Hypothalamus (tissue), 51 donors: ENCODE measurements at places on chromosomes 4 and X.

GRCh38 chr4:8067945-8068896, 90.4 kb downstream of the ABLIM2 start:
- no peak for DNase-seq

DNA sequence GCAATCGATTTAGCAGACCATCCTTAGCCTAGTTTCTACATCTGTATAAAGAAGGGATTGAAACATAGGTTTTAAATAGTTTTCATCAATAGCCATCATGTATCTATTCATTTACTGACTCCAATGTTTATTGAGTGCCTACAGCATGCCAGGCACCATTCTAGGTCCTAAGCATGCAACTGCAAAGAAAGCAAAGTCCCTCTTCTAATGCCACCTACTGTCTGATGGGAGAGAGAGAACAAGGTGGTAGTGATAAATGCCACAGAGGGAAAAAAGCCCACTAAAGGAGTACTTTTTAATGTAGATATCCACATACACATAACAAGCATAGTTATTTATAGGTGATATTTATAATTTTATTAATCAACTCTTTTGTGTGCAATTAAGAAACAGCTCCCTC, 67.6 kb upstream of the PPARGC1A start:
- no peak for DNase-seq

- DNase-seq, result no peak
Observed at GRCh38 chr4:23058165-23058776, 365.5 kb downstream of the GBA3 start.

DNA sequence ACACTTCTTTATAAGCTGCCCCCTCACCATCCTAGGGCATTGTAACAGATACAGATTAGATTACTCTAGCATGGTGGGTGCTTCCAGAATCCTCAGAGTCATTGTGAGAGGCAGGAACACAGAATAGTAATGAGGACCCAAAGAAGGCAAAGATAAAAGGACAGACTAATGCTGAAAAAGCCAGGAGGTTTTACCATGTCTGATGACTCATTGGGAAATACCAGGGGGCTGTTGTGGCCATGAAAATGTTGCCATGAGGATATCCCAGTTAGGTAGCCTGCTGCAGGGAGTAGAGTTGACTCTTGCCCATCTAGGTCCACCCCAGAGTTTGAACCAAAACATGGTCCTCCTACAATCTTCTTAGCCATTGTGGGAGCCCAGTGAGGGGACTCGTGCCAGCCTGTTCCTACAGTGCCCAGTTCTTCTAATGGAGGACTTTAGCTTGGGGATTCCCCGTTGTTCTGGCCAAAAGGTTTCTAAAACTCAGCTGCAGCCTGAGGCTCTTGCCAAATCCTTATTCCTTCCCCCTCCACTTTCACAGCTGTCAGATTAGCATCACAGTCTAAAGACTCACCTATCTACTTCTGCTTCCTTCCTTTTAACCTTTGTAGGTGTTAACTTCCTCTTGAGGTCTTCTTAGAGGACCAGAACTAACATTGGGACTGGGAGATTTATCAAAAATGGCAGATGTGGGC, 586.0 kb upstream of the AADAT start:
- no peak for DNase-seq

DNA sequence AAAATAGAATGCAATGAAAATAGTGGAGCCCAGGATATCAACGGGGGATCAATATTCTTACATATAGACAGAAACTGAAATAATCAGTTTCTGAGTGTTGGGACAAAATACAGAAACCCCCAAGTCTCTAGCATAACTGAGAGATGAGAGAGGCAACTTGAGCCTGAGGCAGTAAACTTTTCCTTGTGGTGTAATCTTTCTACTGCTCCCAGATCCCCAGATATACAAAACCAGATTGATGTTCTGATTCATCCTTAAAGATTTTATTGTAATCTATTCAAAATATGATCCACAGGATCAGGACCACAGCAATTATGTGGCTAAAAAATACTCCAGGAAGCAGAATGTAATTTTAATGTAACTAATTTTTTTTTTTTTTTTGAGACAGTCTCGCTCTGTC, 2282.6 kb downstream of the ARAP2 start:
- no peak for DNase-seq

- DNase-seq, result no peak
Observed at GRCh38 chr4:16658183-16658582, 240.3 kb downstream of the LDB2 start.

- no peak for DNase-seq
Observed at GRCh38 chrX:40102393-40103381, 4.9 kb upstream of the BCOR start.

DNA sequence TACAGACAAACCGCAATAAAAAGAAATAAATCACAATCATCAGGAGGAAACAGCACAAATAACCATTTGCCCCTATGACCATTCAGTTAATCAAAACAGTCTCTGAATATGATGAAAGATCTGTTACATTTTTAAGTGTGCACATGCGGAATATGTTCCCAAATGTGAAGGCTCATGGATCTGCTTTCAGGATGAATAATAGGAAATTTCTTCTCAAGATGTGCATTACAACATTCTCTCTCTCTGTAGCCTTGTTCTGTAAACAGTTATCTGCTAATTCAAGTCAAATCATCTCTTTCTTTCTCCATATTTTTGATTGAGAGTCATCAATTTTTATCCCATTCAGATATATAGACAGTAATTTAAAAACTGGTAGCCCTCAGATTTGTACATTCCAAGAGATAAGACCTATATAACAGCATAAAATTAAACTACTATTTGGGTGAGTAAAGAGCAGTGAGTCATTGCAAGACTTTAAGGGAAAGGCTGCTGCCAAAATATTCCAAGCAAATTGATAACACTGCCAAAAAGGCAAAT, 433.9 kb upstream of the ATOH1 start:
- no peak for DNase-seq

GRCh38 chr4:101128473-101128872, 218.9 kb downstream of the PPP3CA start:
- DNase-seq, result no peak

DNA sequence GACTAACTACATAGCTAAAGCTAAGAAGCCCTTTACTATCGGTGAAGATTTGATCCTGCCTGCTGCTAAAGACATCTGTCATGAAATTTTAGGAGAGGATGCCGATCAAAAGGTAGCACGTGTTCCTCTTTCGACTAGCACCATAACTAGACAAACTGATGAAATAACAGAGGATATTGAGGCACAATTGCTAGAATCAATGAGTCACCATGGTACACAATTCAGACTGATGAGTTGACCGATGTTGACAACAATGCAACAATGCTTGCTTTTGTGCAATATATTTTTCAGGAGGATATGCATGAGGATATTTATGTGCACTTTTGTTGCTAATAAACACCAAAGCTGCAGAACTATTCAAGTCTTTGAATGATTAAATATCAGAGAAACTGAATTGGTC, 24.3 kb downstream of the TBCK start:
- DNase-seq, result no peak

GRCh38 chr4:65651751-65652150, 18.5 kb downstream of the EPHA5 start:
- no peak for DNase-seq

DNA sequence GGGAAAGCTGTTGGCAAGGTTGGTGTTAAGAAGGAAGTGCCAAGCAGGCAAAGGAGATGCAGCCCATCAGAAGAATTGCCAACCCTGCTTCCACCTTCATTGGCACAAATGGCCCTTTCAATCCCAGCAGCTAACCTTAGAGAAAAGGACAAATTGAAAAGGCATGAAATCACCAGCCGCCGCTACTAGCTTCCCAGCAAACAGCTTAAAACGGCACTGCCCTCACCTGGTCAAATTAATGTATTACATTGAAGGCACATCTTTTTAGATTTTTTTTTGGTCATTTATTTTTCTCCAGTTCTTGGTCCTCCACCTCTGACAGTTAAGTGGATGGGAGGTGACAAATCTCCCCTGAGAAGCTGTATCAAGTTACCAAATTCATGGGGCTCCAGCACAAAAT, 51.0 kb upstream of the NHSL2 start:
- peak; percentile 3 for DNase-seq

- DNase-seq, result no peak
Observed at GRCh38 chrX:68895778-68896177, 67.0 kb downstream of the EFNB1 start.

- DNase-seq, result no peak
Observed at GRCh38 chr4:128388352-128388630, 100.7 kb upstream of the PGRMC2 start.

GRCh38 chrX:129617420-129617819, 37.3 kb downstream of the APLN start:
- DNase-seq, result no peak

GRCh38 chr4:146428298-146428697, 93.4 kb downstream of the SLC10A7 start:
- no peak for DNase-seq

- DNase-seq, result no peak
Observed at GRCh38 chr4:106019771-106020170, 124.5 kb downstream of the NPNT start.

DNA sequence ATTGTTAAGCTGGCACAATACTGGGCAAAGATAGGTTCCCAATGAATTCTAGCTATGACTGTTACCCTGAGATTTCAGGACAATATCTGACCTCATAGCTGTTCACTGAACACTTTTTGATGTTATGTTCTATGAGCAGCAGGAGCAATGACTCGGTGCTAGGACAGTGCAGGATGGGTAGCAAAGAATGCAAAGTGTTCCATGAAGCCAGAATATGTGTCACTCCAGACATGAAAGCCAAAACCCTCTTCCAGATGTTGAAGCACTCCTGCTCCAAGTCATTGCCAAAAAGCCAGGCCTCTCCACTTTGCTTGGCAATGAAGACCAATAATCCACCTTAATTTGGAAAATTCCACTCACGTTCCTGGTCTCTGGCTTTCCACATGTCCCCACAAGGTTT, 300.9 kb upstream of the CPEB2 start:
- DNase-seq, result no peak

DNA sequence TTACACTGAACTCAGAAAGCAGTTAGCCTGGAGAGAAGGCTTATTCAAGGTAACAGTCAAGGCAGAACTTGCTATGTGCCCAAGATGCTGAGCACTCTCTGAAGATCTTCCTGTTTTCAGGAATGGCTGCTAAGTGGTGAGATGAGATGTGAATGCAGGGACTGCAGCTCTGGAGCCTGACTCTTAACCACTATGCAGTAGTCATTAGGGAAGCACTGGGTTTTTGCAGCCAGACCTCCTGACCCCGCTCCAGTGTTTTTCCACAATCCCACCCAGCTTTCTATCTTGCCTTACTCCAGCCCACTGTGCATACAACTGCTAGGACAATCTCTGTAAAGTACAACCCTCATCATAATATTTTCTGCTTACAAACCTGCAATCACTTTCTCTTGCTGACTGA, 95.2 kb upstream of the LNX1 start:
- no peak for DNase-seq

- no peak for DNase-seq
Observed at GRCh38 chrX:100417681-100418080, 7.6 kb upstream of the PCDH19 start.

GRCh38 chr4:243426-243825, 61.8 kb downstream of the ZNF732 start:
- DNase-seq, result no peak

DNA sequence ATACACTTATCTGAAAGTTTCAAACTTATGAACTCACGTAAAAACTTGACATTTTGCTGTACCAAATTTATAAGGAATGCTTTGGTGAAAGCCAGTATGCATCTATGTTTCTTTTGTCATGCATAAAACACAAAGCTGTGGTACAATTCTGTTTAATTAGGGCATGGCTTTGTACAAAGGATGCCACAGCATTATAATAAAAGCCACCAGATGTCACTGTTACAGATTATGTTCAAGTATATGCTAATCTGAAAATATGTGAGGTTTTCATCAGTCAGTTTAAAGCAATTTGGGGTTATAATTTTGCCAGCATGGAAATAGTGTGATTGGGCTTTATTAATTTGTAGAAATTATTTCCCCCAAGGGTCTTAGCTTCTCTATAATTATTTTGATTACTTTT, 69.0 kb downstream of the ATOH1 start:
- DNase-seq, result no peak

- DNase-seq, result no peak
Observed at GRCh38 chr4:176498617-176499256, 179.0 kb downstream of the SPCS3 start.

DNA sequence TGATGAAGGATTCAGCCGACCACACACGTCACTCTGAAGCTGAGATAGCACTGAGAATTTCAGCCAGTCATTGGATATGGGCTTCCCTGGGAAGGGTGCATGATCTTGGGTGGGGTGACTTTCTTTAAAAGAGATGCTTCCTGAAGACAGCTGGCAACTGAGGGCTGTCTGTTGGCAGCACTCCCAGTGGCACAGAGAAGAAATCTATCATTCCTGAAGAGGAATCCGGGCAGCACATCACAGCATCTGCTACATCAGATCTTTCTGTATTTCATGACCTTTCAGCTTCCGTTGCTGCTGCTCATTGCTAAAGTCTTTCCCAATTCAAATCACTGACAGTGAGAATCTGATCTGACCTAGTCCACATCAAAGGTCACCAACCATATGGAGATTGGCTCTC, 193.8 kb upstream of the RBPJ start:
- no peak for DNase-seq

DNA sequence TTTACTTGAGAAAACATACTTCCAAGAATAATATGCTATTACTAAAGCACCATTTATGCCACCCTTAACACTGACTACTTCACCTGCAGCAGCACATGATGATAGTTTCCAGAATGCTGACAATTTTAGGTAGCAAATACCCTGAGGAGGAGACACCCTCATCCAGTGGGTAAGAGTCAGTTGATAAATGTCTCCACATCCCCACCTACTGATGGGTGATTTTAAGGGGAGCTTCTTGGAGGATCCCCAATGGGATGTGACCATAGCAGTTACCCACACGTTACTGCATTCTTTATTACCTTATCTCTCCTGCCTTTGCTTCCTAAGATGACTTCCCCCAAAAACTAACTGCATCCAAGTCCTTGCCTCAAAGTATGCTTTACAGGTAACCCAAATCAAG, 131.2 kb upstream of the SMARCAD1 start:
- no peak for DNase-seq
